Peyer's patch (tissue), 4 donors: ENCODE measurements at places on chromosomes 1 and 21. TPM values are rescaled to one million over a fixed set of nuclear protein-coding genes. Genes with fewer than 3 reads are reported as not detected.

Gene ST6GALNAC5
- 1.8 TPM for total RNA-seq

Gene PROX1
- total RNA-seq: 19.8 TPM

Gene SH2D1B
- 1.3 TPM for total RNA-seq

Gene LPAR3
- not detected for total RNA-seq

Gene PMVK
- 5.0 TPM for total RNA-seq

Gene CD34
- total RNA-seq: 20.6 TPM

Gene CFH
- 78.4 TPM for total RNA-seq

Gene OLFML3
- total RNA-seq: 9.9 TPM

Gene CR2
- total RNA-seq: 12.4 TPM

Gene RGS13
- 6.6 TPM for total RNA-seq
